ENCODE measurements at places on chromosomes 4 and X.

DNA sequence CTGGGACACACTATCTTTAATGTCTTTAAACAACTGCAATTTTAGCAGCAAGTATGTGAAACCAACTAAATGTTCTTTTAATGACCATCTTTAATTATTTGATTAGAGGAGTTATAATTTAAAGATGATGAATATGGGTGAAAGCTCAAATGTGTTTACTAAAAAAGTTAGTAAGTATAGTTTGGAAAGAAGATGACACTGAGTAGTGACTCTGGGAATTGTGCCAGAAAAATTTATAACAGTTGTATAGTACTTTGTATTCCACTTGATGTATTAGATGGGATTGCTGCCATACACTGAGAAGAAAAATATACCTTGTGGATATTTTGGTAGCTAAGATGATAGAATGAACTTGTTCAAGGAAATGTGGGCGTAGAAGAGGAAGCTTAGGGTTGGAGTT, 19.5 kb upstream of the PACRGL start:
- no peak for DNase-seq
- H3K27ac ChIP-seq = no peak overlapping the region
- H3K4me1 ChIP-seq = peaks cover 12% of the 10 kb centered on the region
- no peaks in the 10 kb centered on the region for H3K27me3 ChIP-seq
- no peaks in the 10 kb centered on the region for H3K36me3 ChIP-seq

DNA sequence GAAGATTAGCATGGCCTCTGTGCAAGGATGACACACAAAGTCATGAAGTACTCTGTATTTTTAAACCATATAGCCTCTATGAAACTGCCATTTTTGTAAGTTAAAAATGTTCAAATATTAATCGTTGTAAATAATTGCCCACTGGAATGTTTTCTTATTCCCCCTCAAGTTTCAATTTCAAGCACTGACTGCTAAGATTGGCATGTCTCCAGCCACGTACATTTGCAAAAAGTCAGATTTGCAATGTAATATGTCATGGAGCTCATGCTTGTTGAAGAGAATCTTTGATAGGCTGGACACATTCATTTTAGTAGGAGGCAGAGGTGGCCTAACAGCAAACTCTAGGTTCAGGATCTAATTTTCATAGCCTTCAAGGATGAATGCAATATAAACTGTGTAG, 124.7 kb downstream of the CBR4 start:
- no peaks in the 10 kb centered on the region for H3K36me3 ChIP-seq
- H3K4me3 ChIP-seq = no peak overlapping the region
- no peaks in the 10 kb centered on the region for H3K27me3 ChIP-seq
- DNase-seq = no peak

DNA sequence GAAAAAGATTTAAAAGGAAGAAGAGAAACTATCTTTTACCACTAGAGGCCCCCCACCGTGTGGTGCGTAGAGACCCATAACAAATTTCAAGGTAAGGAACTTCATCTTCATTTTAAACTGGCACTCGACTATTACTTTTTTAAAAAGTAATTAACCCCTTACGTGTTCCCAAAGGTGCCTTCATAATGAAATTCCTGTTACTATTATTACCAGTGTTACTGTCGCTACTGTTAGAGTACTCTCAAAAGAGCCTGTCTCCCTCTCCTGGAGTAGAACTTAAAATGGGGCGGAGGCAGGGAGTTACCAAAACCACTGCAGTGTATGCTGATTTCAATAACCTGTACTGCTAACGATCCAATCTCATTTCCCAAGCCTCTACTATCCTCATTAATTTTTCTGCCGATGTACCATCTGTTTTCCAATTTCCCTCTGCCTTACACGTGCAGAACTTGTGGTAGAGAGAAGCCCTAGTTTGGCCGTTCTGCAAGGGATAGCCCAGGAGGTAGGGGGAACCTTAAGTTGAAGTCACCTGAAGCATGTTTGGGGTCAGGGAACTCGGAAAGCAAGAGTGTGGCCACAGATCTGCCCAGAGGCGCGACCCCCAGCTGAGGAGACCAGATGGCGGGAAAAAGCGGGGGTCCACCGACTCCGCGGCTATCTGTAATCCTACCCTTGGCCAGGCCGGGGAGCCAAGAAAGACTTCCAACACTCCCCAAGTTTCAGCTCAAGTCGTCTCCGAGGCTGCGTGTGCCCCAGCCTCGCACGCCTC, 720 bp upstream of the STK26 start:
- H3K27me3 ChIP-seq = 0 out of 2 replicates have a peak, but pooled peaks cover 4% of the 10 kb centered on the region
- peaks cover 7% of the 10 kb centered on the region for H3K4me1 ChIP-seq
- peak; percentile 14 for DNase-seq

DNA sequence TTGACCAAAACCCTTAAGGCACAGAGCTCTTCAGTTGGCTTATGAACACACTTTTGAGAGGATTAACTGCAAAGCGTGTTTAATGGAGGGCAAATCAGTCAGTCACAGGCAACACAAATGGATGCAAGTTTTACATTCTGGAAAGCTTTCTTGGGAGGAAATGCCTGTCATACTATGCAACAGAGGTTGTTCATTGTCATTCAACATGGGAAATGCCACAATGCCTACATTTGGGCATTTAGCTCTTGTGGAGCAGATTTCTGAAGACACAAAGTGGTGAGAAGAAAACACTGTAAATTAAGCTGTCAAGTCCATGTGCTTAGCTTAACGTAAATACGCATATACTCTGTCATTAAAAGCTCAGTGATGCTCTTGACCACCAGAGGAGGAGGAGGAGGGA, 41.1 kb downstream of the CBLL2 start:
- H3K4me1 ChIP-seq = peaks cover 20% of the 10 kb centered on the region
- H3K36me3 ChIP-seq = no peaks in the 10 kb centered on the region
- H3K27ac ChIP-seq = peak overlapping the region; percentile 79
- H3K4me3 ChIP-seq = no peak overlapping the region
- DNase-seq = peak; percentile 37

DNA sequence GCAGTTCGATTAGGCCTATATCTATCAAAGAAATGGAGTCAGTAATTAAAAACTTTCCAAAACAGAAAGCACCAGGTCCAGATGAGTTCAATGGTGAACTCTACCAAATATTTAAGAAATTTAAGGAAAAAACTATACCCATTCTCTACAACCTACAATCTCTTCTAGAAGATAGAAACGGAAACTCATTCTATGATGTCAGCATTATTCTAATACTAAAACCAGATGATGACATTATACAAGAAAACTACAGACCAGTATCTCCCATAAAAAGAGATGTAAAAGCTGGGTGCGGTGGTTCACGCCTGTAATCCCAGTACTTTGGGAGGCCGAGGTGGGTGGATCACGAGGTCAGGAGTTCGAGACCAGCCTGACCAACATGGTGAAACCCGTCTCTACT, 29.5 kb upstream of the BDH2 start:
- H3K4me3 ChIP-seq = no peak overlapping the region
- no peaks in the 10 kb centered on the region for H3K4me1 ChIP-seq
- no peak for DNase-seq
- no peaks in the 10 kb centered on the region for H3K27me3 ChIP-seq
- peaks cover 13% of the 10 kb centered on the region for H3K36me3 ChIP-seq
- no peak overlapping the region for H3K27ac ChIP-seq
